ENCODE measurements at places on chromosomes 7 and 10.

DNA sequence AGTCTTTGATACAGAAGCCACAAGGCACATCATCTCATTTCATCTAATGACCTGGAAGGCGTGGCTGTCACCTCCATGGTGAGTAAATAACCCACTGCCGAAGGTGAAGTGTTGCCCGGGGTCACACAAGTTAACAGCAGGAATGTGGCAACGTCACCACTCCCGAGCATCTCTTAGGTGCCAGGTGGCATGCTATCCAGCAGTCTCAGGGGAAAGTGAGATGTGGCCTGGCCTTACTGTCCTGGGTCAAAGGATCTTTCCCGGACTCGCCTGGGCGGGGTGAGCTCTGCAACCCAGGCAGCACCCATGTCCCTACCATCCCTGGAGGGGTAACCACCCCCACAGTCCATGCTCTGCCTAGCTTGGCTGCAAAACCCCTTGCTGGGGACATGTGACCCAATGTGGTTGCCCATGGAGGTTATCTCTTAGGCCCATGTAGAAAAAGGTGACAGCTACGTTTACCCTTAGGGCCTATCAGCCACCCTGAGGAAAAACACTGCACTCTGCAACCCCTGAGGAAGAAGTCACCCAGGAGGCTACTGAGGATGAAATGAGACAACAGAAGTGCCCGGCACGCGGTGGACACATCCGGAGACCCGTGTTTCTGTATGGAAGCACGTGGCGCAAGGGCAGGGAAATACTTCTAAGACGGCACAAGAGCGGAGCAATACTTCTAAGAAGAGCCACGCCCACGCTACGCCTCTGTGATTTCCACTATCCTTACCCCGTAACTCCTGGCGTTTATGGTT is 52.0 kb downstream of the BAIAP2L1 start:
- no peak for DNase-seq

DNA sequence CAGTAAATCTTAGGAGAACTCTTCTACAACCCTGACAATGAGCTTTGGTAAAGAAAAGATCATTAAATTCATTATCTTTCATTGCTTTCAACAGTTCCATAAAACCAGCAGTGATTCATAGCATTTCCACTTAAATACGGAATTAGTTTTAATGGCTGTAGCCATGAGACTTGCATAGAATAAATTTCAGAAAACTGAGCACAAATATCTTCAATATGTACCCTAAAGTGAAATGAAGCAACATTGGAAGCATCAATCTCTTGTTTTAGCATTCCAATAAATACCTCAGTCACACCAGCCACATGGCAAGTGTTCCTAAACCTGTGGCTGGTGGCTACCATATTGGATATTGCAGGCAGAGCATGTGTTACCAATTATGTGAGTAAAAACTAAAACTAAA is 3.6 kb upstream of the RARRES2 start:
- no peak for DNase-seq

- no peak for DNase-seq
Measured at GRCh38 chr10:120460186-120460585, 3.2 kb downstream of the PLPP4 start.

GRCh38 chr7:155610633-155611193 is 33.7 kb upstream of the RBM33 start:
- no peak for DNase-seq

- no peak for DNase-seq
Measured at GRCh38 chr7:157645539-157645938, 308.7 kb downstream of the DNAJB6 start.

DNA sequence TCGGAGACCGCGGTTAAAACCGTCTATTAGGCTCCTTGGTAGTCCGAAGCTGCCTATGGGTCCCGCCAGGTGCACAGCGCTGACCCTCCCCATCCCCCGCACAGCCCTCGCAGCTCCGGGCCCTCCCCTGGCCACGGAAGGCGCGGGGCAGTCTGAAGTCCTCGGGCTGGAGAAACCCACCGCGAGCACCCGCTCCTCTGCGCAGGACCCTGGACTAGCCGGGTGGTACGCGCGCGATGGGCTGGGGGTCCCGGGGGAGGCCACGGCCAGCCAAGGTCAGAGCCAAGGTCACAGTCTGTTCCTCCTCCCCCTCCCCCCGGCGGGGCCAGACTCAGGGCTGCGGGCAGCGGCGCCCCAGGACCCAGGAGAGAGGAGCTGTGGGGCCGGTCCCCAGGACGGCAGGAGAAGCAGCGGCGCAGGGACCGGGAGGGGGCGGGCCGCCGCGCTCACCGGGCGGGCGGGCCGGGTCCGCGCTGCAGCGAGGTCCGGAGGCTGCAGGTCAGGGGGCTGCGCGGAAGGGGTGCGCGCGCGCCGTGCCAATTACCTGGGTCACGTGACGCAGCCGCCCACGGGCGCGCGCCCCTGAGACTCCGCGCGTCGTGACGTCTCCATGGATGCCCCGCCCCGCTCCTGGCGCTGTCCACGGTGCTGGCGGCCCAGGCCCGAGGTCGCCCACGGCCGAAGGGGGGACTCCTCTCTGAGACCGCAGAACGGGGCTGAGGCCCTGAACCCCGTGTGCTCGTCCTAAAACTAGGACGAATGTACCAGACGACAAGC is at the start of gene OGDHL:
TSS of gene OGDHL (minus strand) at position 535 of the 777 bp plus-strand sequence. CDS start 3,731 bp downstream, outside the sequence.
- DNase-seq: peak; percentile 87

GRCh38 chr10:46255801-46256747 is 30.7 kb upstream of the ANTXRL start:
- DNase-seq: peak; percentile 83

GRCh38 chr10:120474956-120475355 is 17.9 kb downstream of the PLPP4 start:
- DNase-seq: no peak

DNA sequence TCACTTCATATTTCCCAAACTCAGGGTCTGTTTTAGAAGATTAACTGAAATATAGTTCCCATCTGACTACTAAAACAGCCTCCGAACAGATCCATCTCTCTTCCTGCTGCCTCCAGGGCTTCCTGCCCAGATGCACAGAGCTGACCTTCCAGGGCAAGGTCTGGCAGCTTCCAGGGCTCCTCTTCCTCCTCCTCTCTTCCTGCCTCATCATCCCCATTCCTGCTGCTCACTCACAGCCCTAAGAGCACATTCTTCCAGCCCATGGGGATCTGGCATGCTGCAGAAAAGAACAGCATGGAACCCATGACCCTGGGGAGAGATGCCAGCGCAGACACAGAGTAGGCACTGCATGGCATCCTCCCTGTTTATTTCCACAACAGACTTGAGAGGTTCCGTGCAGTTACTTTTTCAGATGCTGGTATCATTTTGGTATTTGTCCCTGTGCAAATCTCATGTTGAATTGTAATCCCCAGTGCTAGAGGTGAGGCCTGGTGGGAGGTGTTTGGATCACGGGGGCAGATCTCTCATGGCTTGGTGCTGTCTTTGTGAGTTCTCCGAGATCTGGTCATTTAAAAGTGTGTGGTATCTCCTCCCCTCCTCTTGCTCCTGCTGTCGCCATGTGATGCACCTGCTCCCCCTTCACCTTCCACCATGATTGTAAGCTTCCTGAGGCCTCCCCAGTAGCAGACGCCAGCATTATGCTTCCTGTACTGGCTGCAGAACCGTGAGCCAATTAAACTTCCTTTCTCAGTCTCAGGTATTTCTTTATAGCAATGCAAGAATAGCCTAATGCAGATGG is 4.4 kb downstream of the PKD1L1 start:
- no peak for DNase-seq

GRCh38 chr7:133253519-133253875 is 619 bp downstream of the EXOC4 start:
- peak; percentile 5 for DNase-seq

DNA sequence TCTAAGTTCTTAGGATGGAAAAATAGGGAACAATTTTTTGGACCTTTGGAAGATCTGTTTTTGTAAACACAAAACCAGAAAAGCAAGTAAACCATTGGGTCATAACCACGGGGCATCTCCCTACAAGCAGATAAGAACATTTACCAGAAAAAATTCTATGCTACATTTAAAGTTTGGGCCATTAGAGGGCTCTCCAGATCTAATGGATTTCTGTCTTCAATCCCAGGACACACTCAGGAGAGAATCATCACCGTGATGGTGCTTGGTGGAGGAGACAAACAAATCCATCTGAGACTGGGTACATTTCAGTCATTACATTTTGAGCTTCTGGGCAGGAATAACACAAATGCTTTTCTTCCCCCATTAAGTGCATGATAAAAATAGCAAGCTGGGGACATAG is 178.4 kb upstream of the TARP start:
- DNase-seq: no peak

DNA sequence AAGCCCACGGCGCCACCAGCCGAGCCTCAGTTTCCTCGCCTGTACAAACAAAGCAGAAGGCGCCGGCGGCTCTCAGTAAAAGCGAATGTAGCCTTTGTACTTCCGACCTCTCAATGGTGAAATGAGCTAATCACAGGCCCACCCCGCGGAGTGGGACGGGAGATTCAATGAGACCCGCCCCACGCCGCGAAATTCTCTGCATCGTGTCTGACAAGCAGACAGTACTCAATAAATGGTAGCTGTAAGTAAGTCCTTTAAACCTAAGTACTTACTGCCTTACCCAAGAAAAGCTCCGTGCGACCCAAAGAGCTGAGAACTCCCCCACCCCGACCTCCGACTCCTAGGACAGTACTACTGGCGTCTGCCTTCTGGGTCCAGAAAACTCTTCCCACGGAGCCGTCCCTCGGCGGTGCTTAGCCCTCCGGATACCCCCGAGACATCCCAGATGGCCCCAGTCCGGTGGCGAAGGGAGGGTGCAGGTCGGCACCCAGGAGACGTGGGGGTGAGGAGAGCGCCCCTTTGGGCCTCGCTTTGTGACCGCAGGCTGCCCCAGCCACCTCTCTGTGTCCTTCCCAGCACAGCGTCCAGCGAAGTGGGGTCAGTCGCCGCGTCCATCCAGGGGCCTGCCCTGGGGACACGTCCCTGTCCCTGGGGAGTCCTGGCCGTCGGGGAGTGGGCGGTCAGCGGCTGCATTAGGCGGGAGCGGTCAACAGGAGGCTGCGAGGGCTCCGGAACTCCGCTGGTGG is 972 bp upstream of the CXCL12 start:
- no peak for DNase-seq

DNA sequence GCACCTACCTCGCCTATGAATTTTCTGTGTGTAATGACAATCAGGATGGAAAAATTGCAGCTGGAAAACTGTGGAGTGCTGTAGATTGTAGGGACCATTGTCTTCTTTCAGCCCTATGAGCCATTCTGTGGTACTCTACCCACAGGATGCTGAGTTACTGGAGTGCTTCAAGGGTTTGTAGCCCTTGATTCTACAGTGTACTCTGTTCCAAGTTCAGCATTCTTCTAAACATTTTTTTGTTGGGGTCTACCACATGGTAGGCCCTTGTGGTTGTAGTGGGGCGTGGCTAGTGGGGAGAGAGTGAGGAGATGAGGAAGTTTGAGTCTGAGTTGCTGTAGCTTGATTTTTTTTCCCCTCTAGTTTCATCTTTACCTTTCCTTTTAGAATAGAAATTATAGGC is 33.5 kb downstream of the REEP3 start:
- no peak for DNase-seq

DNA sequence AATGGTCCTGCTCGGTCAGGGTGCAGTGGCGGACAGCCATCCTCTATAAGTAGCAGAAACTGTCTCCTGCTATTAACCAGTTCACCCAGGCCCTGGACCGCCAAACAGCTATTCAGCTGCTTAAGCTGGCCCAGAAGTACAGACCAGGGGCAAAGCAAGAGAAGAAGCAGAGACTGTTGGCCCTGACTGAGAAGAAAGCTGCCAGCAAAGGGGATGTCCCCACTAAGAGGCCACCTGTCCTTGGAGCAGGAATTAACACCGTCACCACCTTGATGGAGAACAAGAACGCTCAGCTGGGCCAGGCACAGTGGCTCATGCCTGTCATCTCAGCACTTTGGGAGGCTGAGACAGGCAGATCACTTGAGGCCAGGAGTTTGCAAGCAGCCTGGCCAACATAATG is 5.6 kb upstream of the NSUN5 start:
- DNase-seq: no peak

All from endothelial cell (in vitro differentiated cells).